Foreskin keratinocyte (primary cell): ENCODE measurements at places on chromosomes 3 and 15.

GRCh38 chr3:79257791-79258190 is 510.0 kb downstream of the ROBO1 start:
- DNase-seq, result no peak

DNA sequence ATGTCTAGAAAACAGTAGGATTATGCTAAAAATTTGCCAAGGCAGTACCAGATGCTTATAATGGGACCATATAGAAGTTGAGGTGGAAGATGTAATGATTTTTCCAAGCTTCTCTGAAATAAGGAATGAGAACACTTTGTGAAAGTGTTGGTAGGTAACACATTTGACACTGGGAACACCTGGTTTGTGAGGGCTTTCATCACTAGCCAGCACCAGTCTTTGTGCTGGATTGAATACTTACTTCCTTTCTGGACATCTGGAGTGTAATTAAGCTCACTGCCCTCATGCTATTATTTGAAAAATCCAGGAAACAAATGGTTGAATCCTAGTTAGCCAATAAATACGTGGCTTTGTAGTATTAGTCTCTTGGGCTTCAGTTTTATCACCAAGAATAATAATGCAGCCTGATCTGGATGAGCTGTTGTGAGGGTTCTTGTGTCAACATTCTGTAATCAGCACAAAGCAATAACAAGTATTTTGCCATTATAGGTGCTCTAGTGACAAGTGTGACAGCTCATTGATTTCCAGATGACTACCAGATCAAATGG is 12.9 kb downstream of the CCDC80 start:
- no peak for DNase-seq

- DNase-seq, result no peak
Observed at GRCh38 chr3:13776253-13777050, 103.4 kb downstream of the WNT7A start.

GRCh38 chr3:30493911-30494311 is 112.5 kb upstream of the TGFBR2 start:
- no peak for DNase-seq

GRCh38 chr3:127775398-127776109 is 46.8 kb downstream of the MGLL start:
- no peak for DNase-seq

GRCh38 chr15:62964251-62964650 is 78.3 kb upstream of the TPM1 start:
- DNase-seq, result no peak

- no peak for DNase-seq
Observed at GRCh38 chr15:46961795-46962194, 755.5 kb upstream of the SEMA6D start.

- DNase-seq, result no peak
Observed at GRCh38 chr15:29349196-29349595, 79.6 kb upstream of the NSMCE3 start.

DNA sequence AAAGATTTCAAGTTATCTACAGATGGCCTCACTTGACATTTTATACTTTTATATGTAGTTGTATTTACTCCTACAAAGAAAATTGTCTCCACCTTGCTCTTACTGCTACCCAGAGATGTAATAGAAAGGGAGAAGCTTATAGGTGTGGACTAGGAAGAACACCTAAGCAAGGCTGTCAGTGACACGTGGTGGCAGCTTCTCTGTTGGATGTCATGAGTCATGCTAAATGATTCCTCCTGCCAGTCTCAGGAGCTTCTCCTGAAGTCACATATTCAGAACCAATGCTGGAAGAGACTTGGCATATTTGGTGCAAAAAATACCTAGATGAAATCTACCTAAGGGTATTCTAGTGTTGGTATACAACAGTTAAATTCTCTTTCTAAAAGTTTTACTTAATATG is 184.7 kb downstream of the LRRC3B start:
- no peak for DNase-seq
